ENCODE measurements at places on chromosomes 12 and 14. TPM values are rescaled to one million over a fixed set of nuclear protein-coding genes. Genes with fewer than 3 reads are reported as not detected.

DNA sequence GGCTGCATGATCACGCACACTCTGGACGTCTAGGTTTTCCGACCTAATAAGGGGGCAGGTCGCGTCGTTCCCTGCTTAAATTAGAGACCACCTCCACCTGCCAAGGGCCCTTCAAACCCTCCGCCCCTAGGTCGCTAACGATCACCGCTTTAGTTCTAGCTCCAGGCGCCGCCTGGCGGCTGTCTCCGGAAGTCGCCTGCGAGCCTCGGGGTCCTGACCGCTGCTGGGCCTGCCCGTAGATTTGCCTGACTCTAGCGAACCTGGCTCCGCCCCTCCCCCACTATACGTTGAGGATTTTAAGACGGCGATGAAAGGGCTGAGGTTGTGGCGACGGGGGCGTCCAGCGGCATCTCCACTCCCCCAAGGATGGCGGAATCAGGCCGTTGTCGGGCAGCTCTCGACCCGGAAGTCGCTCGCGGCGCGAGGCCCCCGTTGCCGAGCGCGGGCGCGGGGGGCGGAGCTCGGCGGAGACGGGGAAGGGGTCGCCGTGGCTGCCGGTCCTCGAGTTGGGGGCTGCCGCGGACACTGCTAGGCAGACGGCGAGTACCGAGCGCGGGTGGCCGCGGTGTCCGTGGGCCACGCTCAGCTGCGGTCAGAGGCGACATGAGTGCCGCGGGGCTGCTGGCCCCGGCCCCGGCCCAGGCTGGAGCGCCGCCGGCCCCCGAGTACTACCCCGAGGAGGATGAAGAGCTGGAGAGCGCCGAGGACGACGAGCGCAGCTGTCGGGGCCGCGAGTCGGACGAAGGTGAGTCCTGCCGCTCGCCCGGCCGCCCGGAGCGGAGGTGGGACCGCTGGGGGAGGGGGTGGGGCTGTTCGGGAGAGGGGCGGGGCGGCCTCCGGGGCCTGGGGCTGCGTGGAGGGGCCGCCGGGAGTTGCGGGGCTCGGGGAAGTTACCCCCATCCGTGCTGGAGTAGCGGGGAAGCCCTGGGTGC is at the start of gene SUDS3:
SUDS3 (plus strand) TSS at position 467 of the 932 bp plus-strand sequence; CDS start at position 604, 137 bp downstream.
- DNase-seq: peak; percentile 94

DNA sequence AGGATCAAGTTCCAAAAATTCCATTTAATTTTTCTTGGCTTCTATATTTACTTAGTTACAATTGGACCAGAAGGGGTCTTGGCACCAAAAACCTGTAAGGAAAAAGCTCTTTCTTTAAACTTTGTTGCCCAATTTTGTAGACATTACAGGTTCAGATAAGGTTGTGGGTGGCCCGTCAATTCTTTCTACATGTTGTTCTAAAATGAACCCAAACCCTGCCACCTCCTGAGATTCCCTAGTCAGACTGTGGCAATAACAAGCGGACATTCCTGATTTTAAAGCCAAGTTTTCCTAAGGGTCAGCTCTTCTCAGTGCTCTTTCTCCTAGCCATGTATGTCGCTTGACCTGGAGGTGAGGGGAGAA is 45.0 kb upstream of the GSG1 start:
- no peak for DNase-seq

FCF1 gene
- 37.3 TPM for total RNA-seq

KRT78 gene
- not detected for total RNA-seq

DNA sequence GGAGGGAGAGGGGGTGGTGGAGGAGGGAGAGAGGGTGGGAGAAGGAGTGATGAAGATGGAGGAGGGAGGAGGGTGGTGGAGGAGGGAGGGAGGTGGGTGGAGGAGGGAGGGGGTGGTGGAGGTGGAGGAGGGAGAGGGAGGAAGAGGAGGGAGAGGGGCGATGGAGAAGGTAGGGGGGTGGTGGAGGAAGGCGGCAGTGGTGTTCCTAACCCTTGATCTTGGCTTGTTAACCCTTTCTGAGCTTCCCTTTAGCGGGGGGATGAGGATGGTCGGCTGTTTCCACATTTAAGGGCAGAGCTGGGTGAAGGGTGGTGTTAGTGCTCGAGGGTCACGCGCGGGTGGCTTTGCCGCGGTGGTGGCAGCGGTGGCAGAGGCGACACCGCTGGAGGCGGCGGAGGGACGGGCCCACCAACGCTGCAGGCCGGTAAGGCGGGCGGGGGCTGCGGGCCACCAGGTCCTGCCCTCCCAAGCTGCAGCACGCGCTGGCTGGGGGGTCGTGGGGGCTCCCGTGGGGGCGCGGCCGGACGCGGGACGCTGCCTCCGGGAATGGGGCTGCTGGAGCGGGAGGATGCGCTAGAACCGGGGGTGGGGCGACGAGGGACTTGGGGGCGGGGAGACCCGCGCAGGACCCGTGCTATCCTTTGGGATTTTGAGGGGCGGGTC is 156.3 kb downstream of the PTPN11 start:
- no peak for DNase-seq

GRCh38 chr12:50265770-50266524 is 17.4 kb downstream of the LIMA1 start:
- DNase-seq: no peak

FITM1 gene
- 0.81 TPM for total RNA-seq

DNA sequence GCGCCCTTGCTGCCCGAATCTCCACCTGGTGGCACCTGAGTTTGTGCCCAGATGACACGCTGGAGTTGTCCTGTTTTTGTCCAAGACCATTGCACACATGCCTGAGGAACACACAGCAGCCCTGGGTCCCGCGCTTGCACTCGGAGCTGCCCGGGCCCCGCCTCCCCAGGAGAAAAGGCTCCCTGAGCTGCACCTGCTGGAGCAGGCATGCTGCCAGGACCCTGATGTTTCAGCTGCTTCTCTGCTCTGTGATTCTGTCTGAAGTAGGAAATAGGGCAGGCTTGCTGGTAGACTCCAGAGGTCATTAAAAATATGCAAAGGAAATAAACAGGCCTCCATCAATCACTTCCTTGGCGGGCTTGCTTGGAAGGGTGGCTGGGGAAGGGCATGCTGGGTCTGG is 271.6 kb downstream of the CACNA1C start:
- DNase-seq: peak; percentile 69

GRCh38 chr12:92278378-92278828 is 132.8 kb upstream of the BTG1 start:
- DNase-seq: no peak

ZC2HC1C gene
- total RNA-seq: 3.9 TPM

Measured in mucosa of gallbladder (tissue), 1 donor.